Epithelial cell of umbilical artery (primary cell): ENCODE measurements at places on chromosomes 3 and 15. TPM values are rescaled to one million over a fixed set of nuclear protein-coding genes. Genes with fewer than 3 reads are reported as not detected.

The TGFBR2 gene
- 280 and 310 TPM in 2 replicates for total RNA-seq

The CNBP gene
- total RNA-seq = 298 and 320 TPM in 2 replicates

The NME9 gene
- not detected in 2 replicates for total RNA-seq

The NR2E3 gene
- 0.15 and 0.32 TPM in 2 replicates for total RNA-seq

The GOLGA6D gene
- total RNA-seq = not detected in 2 replicates

The ROBO1 gene
- total RNA-seq = 8.2 and 11.4 TPM in 2 replicates

The NAALADL2 gene
- 1.5 and 3.2 TPM in 2 replicates for total RNA-seq

The RCCD1 gene
- total RNA-seq = 8.8 and 12.5 TPM in 2 replicates

The ZXDC gene
- 12.7 and 17.0 TPM in 2 replicates for total RNA-seq
